ENCODE measurements at places on chromosomes 12 and 14.

DNA sequence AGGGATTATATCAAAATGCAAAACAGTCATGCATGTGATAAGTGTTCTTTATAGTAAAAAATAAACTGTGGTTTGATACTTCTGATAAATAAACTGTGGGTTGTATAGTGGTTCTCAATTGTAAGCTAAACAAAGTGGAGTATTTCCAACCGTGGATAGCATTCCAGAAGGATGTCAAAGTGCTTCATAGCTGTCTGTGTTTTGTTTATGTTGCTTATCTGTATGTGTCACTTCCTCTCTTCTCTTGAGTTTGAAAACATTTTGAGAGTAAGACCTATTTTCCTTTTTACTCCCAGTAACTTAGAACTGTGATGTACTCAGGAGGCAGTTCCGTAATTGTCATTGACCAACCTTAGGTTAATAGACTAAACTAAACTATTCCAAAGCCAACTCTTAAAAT lies 415.8 kb downstream of the TMTC2 start:
- no peak for DNase-seq

DNA sequence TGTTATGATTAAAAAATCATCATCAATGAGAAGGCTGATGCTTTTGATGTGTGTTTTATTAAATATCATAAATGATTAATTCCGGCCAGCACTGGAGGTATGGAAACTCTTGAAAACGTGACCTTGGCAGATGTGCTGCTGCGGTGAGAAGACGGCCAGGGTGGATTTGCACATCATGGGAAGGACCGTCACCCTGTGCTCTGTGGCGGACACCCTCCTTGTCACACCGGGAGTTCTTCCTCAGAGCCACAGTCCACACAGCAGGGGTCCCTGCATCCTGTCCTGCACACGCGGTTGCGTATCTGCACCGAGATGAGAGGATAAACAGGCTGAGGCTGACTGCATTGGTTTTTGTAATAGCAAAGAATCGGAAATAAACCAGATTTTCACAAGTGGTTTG lies 33.5 kb downstream of the FZD10 start:
- DNase-seq, result no peak

GRCh38 chr14:24123424-24124417 lies 6.7 kb upstream of the FITM1 start:
- no peak for DNase-seq

- DNase-seq, result no peak
Measured at GRCh38 chr12:132967736-132968135, 11.6 kb upstream of the ZNF605 start.

GRCh38 chr12:4215229-4216186 lies 58.1 kb upstream of the CCND2 start:
- DNase-seq, result no peak

DNA sequence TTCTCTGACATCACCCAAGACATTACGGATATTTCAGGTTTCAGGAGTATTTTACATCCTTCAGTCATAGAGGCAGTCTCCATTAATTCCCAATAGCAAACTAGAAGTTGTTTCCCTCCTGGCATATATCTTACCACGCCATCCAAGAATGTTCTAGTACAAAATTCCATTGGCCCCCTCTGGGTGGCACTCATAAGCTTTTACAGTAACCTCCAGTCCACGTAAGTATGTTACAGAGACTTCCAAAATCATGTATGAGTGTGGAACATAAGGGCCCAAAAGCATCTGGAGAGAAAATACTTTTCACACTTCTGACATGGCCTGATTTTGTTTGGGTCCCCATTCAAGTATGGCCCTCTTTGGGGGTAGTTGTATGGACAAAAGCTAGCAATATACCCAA lies 58.1 kb upstream of the DHRS4 start:
- DNase-seq, result no peak

All from activated CD4-positive, CD25-positive, alpha-beta regulatory T cell (primary cell).